A549 (cell line): ENCODE measurements at places on chromosomes 1 and 21.

GRCh38 chr1:36203554-36204346 is 20.5 kb upstream of the THRAP3 start:
- DNase-seq: peak; percentile 70

GRCh38 chr1:151165281-151165737 is 393 bp downstream of the LYSMD1 start:
- peak; percentile 18 for DNase-seq

DNA sequence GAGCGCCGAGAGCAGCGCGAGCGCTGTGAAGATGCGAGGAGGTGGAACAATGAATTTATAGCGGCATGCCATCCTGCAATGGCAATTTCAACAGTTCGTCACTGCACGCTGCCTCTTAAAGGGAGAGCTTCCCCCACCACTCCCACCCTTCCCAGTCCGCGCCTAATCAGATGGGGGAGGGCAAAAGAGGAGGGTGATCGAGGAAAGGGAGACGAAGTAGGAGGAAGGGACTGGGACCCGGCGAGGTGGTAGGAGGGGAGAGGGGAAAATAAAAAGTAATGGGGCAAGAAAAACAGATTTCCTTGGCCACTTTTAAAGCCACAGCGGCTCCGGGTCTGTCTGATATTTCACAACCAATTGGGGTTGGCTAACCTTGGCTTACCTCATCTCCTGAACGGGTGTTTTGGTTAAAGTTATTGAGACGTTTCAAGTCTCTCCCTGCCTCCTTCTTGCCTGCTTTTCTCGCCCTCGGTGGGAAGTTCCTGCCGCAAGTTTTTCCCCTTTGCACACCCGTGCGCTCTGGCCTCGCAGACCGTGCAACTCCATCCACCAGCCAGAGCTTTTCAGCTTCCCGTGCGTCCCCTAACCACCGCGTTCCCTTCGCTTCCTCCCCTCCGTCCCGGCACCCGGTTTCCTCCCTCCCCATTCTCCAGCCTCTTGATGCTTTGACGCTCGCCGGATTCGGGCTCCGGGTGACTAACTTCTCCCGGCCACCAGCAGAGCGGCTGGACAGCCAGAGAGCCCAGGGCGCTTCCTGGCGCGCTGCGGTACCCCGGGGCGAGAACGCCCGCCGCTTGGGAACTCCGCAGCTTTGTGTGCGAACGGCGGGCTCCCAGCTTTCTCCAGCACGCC is at the start of gene ADAMTS5:
ADAMTS5 (minus strand) TSS at position 27 of the 852 bp plus-strand sequence. CDS start 697 bp downstream, outside the sequence.
- DNase-seq: no peak

- no peak for DNase-seq
Observed at GRCh38 chr1:21305155-21305899, 15.1 kb upstream of the ECE1 start.

DNA sequence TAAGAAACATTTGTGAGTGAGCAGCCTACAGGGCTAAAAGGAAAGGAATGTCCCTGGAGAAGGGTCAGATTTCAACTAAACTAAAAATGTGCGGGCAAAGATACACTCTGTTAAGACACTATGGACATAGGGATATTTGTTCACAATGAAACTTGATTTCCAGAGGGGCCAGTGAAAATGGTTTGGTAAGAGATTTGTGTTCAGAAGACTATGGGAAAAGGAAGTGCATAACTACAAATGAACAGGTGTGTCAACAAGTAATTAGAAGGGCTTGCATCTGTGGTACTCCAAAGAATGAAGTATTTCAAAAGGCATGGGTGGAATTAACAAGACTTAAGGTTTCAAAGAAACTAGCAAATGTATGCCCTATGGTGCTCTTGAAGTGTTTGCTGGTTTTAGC is 60.4 kb downstream of the NME7 start:
- DNase-seq: no peak
